Myocyte (in vitro differentiated cells): ENCODE measurements at places on chromosomes 1 and 21. TPM values are rescaled to one million over a fixed set of nuclear protein-coding genes. Genes with fewer than 3 reads are reported as not detected.

DNA sequence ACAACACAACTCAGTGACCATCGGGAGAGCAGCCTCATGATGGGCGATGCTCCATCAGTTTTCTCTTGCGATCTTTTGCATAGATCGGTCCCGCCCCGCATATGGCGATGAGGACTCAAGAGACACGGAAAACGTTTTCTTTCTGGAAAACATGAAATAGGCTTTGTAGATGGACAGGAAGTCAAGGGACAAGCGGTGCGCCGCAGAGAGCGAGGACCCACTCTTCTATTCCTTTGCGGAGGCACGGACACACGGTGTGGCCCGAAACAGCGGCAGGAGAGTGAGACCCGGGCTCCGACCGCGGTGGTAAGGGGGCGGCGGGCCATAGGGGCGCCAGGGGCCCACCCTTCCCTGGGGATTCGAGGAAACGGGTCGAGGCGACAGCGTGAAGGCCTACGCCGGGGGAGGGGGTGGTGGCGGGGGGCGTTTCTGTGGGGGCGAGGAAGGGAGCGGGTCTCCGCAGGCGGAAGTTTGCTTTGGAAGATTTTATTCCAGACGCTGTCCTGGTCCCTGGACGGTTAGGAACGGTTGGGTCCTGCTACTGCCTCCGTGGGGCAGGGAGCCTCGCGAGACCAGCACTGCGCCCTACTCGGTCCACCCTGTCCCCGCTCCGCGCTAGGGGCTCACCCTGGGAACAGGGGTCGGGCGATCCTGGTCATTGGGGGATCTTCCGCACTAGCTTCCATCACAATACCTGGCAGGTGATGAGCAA lies 796 bp upstream of the TDRKH start:
- no peak for DNase-seq

DNA sequence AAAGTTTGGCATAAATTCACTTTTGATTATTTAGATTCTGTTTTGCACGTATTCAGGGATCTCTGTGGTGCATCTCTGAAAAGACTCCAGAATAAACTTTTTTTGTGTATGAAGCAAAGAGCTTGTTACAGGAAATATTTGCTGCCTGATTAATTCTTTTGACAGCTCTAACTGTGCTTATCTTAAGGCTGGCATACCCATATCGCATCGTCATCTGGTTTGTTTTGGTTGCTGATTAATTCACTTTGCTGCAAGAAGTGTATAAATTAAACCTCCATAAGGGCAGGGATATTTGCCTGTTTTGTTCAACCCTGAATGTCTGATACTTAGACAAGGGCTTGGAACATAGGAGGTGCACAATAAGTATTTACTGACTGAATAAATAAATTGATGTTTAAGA lies 17.5 kb upstream of the DUSP10 start:
- no peak for DNase-seq

- DNase-seq = peak; percentile 18
These were observed 37.1 kb downstream of the CCN1 start for GRCh38 chr1:85617633-85618100.

Gene LAMB3
- 8.5 and 18.2 TPM in 2 replicates for total RNA-seq

DNA sequence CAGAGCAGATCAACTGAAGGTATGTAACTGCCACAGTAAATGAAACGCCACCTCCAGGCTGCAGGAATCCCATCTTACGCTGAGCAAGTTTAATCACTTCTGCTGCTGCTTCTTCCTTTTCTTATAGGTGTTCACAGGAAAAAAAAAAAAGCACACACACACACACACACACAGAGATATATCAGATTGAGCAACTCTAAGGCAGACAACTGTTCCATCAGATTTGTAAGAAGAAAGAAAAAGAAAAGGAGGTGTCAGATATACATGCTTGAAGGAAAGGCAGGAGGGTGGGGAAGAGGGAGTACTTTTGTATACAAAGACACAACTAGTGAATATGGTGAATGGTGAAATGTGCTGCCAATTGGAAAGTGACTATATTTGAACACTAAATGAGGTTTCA lies 28.6 kb downstream of the DSTYK start:
- no peak for DNase-seq

DNA sequence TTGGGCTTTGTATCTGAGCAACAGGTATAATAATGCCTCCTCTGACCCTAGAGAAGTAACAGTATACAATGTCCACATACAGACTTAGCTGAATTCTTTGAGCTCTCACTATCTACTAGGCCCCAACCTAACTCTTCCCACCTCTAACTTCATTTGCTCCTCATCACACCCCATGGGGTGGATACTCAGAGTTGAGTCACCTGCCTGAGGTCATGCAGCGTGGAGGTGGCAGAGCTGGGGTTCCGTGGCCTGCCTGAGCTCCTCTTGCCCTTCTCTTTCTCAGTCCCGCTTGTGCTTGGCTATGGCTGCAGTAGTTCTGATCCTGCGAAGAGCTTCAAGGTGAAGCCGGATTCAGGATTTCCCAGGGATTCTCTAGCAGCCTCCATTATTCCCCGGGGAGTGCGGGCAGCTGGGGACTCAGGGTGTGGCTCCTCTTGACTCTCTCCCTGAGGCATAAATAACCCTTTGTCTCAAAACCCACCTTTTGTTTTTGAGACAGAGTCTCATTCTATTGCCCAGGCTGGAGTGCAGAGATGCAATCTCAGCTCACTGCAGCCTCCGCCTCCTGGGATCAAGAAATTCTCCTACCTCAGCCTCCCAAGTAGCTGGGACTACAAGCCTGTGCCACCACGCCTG lies 29.9 kb upstream of the ACTL8 start:
- no peak for DNase-seq

DNA sequence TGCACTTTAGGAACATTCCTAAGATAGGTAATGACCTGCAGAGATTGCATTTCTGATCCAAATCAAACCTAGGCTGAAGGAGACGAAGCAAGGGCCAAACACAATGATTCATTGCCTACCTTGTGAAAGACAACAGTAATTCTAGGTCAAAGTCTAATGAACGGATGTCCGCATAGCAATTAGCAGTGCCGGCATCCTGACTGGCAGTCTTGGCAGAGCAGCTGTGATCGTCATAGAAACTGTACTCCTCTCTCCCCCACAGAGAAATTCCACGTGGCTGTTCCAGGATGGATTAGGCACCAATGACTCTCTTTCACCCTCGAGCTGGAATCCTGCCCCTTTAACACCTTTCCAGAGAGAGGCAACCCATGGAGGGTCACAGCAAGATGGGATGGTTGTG lies 28.9 kb upstream of the VAV3 start:
- no peak for DNase-seq

- DNase-seq = no peak
These were observed 12.4 kb downstream of the EPHB2 start for GRCh38 chr1:22722901-22723550.

- no peak for DNase-seq
These were observed 95.4 kb upstream of the NGF start for GRCh38 chr1:115433483-115433882.

GRCh38 chr1:11012260-11013159 lies at the start of gene TARDBP:
Gene TARDBP (plus strand): TSS chr1:11012654. CDS start chr1:11013728, 1,074 bp downstream.
- DNase-seq = peak; percentile 91

GRCh38 chr21:33981391-33982101 lies 65.9 kb upstream of the ATP5PO start:
- DNase-seq = no peak

Gene RHCE
- 2.1 and 2.2 TPM in 2 replicates for total RNA-seq

DNA sequence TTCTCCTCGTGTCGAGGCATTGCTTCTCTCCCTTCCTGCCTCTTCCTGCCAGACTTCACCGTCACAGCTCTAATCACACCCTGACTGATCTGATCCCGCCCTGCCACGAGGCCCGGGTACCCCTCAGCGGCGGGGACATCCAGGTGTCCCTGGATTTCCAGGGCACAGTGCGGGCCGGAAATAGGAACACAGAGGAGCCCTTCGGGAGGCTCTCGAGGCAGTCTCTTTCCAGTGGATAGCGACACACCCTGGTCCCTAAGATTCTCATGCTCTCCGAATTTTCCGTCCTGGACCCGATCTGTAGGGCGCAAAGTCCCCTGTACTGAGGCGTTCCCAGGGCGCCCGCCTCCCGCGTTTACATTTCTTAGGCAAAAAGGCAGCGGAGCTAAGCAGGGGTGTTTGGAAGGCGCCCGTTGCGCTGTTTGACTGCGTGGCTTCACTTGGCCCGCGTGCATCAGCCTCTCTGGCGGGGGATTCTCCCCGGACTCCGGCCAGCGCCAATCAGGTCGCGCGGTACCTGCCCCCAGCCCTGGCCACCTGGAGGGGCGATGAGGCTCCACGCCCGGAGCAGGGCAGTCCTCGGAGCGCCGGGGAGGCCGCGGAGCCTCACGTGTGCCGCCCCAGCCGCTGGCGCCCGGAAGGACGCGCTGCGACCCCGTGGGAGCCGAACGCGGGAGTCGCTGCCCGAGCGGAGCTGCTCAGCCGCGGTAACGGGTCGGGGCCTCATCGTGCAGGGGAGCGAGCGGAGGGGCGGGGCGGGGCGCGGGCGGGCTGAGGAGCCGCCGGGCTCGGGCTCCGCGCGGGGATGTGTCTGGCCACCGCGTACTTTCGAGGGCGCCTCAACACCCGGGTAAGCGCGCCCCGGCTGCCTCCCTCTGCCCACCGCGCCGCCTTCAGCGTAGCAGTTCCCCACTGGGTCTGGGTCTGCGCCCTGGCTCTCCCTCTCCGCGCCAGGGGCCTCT lies at the start of gene FAM163A:
Gene FAM163A, plus strand, starts transcription at position 575 of the 962 bp plus-strand sequence. CDS start 69,807 bp downstream, outside the sequence.
- DNase-seq = no peak

Gene INSRR
- 0.05 TPM in 1 of 2 replicates, not detected in the other for total RNA-seq

DNA sequence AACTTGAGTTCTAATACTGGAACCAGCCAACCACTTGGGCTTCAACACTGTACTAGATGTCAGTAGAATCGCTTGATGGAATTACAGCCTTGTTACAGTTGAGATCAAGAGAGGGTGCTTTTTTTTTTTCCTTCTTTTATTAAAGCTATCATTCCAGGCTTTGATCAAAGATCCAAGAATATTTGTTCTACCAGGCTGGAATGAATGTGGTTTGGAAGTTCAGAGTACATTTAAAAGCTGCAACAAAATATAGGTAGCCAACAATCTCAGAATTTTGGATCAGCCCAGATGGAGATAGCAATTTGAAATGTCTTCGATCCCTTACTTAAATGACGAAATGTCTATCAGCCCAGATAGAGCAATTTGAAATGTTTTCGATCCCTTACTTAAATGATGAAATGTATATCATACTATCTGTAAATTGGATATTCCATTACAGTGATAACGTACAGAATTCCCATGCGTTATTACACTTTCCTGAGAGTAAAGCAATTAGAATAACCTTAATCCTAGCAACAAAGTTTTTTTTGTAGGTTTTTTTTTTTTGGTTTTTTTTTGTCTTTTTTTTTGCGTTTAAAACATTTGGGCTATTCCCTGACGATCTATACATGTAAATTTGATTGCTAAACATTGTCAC lies 3.6 kb downstream of the ZNF281 start:
- no peak for DNase-seq

GRCh38 chr1:93223023-93223675 lies 42.6 kb downstream of the CCDC18 start:
- no peak for DNase-seq

DNA sequence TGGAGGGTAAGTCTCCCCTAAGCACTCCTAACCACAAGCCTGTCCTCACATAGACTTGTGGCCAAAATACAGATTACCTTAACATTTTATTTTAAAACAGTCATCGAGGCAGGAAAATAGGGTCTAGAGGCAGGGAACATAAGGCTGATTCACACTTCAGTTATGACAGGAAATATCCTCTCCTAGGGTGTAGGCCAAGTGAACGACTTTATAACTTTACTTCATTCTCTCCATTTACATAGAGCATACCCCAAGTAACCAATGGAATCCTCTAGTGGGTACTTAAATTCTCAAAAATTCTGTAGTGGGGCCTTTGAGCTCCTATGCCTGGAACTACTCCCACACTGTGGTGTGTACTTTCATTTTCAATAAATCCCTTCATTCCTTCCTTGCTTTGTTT lies 113.0 kb downstream of the WDR3 start:
- DNase-seq = no peak

DNA sequence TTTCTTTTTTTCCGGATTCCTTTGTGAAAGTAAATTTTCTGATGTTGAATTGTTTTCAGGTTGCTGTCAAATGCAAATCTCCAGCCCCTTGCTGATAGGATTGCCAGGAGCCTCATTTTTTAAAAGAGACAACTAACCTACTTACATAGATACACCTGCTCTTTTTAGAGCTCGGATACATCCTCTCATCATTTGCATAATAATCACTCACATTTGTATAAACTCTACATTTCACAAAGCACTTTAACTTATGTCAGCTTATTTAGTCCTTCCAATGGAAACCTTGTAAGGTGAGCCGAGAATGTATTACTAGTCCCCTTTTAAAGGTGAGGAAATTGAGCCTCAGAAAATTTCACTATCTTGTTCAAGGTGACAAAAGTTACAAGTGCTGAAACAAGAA lies 84.8 kb downstream of the KCTD3 start:
- no peak for DNase-seq

GRCh38 chr1:43392702-43393101 lies 3.0 kb downstream of the SZT2 start:
- no peak for DNase-seq
